Mammary microvascular endothelial cell (primary cell): ENCODE measurements at places on chromosomes 12 and 14. TPM values are rescaled to one million over a fixed set of nuclear protein-coding genes. Genes with fewer than 3 reads are reported as not detected.

Gene KRT86
- 0.10 TPM in 1 of 2 replicates, not detected in the other for total RNA-seq

Gene USP15
- total RNA-seq = 35.2 and 44.4 TPM in 2 replicates

Gene BEST3
- not detected in 2 replicates for total RNA-seq

Gene DPPA3
- not detected in 2 replicates for total RNA-seq

Gene HOXC6
- not detected in 2 replicates for total RNA-seq

Gene LTB4R
- total RNA-seq = 12.9 and 16.3 TPM in 2 replicates

Gene IL31
- not detected in 2 replicates for total RNA-seq

Gene ADCY4
- 21.3 and 26.8 TPM in 2 replicates for total RNA-seq

Gene ARPC3
- 1,173 and 1,199 TPM in 2 replicates for total RNA-seq

Gene NACA
- 1,213 and 1,259 TPM in 2 replicates for total RNA-seq

Gene TAS2R43
- 0.53 TPM in 1 of 2 replicates, not detected in the other for total RNA-seq
